Aorta (tissue), 5 donors: ENCODE measurements at places on chromosomes 4 and X. TPM values are rescaled to one million over a fixed set of nuclear protein-coding genes. Genes with fewer than 3 reads are reported as not detected.

TIMM17B gene
- total RNA-seq: 26.2 TPM

DNA sequence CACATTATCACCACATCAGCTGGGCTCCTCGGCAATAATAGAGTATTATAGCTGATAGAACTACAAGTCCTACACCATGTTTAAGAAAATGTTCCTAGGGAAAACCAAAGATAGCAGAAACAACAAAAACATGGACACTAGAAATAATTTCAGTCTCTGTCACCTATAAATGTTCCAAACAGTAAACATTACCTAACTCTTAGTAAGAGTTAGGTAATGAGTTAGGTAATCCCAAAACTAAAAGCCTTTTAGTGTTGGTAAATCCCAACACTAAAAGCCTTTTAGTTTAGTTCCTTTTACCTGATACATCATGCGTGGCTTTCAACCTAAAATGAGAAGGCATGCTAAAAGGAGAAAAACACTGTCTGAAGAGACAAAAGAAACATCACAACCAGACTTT is 35.5 kb downstream of the MAGED2 start:
- no peaks in the 10 kb centered on the region for H3K27me3 ChIP-seq
- no peaks in the 10 kb centered on the region for H3K36me3 ChIP-seq
- H3K27ac ChIP-seq: no peak overlapping the region

DNA sequence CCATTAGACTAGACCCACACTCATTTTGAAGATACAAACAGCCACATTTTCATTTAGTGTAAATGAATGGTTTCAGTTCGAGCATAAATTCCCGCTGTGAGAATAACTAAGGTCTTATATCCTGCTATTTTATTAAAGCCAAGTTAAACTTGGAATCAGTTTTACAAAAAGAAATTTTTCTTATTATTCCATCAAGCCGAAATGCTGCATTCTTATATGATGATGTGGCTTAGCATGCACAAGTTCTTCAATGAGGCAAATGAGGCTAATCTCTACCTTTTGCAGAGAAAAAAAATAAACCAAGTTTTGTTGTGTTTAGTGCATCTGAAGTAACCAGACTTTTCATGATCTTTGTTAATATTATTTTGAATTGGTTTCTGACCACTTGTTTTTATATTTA is 953.9 kb upstream of the PCDH10 start:
- no peaks in the 10 kb centered on the region for H3K27me3 ChIP-seq
- DNase-seq: no peak
- no peaks in the 10 kb centered on the region for H3K36me3 ChIP-seq

FDCSP gene
- not detected for total RNA-seq

GRCh38 chrX:46953597-46953996 is 41.4 kb downstream of the JADE3 start:
- H3K36me3 ChIP-seq: no peaks in the 10 kb centered on the region
- no peaks in the 10 kb centered on the region for H3K27me3 ChIP-seq
- H3K4me1 ChIP-seq: no peaks in the 10 kb centered on the region
- no peak for DNase-seq

DNA sequence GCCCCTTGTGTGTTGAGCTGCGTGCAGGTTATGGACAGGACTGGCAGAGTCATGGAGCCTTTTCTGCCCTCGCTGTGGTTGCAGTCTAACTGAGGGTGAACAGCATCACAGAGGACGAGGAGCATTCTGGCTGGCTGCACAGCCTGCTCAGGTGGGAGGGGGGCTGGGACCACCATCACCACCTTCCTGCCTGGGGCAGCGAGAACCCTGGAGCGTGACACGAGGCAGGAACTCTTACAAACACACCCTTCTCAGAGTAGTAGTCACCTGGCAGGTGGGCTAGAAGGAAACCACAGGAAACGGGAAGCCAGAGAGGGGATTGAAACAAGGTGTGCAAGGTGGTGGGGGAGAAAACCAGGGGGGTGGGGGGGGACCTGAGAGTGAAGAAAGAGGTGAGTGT is 25.6 kb downstream of the TKTL1 start:
- no peaks in the 10 kb centered on the region for H3K4me1 ChIP-seq
- no peak overlapping the region for H3K4me3 ChIP-seq
- DNase-seq: no peak
- no peaks in the 10 kb centered on the region for H3K27me3 ChIP-seq

- H3K4me3 ChIP-seq: no peak overlapping the region
- H3K27me3 ChIP-seq: no peaks in the 10 kb centered on the region
- no peak for DNase-seq
- no peaks in the 10 kb centered on the region for H3K36me3 ChIP-seq
- no peak overlapping the region for H3K27ac ChIP-seq
Measured at GRCh38 chr4:19399001-19399400, 852.7 kb upstream of the SLIT2 start.

GRCh38 chr4:163622379-163623035 is 128.0 kb downstream of the TMA16 start:
- no peaks in the 10 kb centered on the region for H3K27me3 ChIP-seq
- H3K4me1 ChIP-seq: no peaks in the 10 kb centered on the region
- no peak for DNase-seq
- H3K36me3 ChIP-seq: no peaks in the 10 kb centered on the region

DNA sequence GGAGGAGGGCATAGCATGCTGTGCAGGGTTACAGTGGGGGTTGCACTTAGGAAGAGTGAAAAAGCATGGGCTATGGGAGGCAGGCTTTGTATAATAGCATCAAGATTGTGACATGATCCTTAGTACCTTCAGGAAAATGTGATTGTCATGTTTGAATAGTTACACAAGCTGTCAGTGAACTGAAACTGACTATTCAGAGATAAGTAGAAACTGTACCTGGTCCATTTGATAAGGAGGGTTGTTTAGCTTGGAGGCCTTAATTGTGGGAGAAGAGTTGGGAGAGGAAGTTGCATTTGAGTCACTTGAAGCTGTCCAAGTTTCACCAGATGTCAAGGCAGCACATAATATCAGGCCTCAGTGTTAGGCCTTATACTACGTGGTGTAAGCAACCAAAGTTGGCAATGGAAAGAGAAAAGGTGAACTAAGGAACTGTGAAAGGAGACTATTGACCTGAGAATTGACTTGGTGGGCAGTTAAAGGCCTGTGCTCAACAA is 85.0 kb downstream of the TEX13C start:
- H3K4me3 ChIP-seq: no peak overlapping the region
- no peak overlapping the region for H3K27ac ChIP-seq

- no peak overlapping the region for H3K4me3 ChIP-seq
- no peaks in the 10 kb centered on the region for H3K36me3 ChIP-seq
- H3K27ac ChIP-seq: no peak overlapping the region
- no peaks in the 10 kb centered on the region for H3K4me1 ChIP-seq
Measured at GRCh38 chr4:138892483-138893407, 122.8 kb upstream of the NOCT start.

CXCL1 gene
- 2.4 TPM for total RNA-seq
